Kasumi-1 (cell line): ENCODE measurements at places on chromosomes 12 and 14.

- DNase-seq, result no peak
Observed at GRCh38 chr12:92452763-92453162, 250.0 kb upstream of the PLEKHG7 start.

DNA sequence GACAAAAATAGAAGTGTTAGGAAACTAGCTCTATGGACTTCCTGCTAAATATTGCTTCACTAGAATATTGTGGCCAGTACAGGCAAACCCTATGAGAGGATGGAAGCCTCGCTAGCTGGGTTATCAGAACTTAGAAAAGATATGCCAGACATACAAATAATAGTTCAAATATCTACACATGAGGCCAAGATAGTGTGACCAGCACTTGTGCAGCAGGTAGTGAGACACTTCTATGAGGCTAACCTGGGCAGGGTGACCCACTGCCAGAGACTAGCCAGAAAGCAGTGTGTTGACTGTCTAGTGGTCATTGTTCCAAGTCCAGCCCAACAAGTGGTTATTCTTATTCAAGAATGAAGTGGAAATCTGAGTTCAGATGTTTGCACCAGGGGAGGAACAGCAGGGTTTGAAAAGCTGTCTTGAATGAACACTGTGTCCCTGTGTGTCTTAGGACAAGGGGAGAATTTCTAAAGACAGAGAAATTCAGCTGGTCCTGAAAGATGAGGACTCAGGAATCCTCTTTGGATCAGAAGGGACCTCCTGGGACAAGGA lies 16.3 kb downstream of the TSPAN8 start:
- DNase-seq, result no peak

GRCh38 chr14:24081739-24082211 lies 10.4 kb downstream of the CPNE6 start:
- no peak for DNase-seq

DNA sequence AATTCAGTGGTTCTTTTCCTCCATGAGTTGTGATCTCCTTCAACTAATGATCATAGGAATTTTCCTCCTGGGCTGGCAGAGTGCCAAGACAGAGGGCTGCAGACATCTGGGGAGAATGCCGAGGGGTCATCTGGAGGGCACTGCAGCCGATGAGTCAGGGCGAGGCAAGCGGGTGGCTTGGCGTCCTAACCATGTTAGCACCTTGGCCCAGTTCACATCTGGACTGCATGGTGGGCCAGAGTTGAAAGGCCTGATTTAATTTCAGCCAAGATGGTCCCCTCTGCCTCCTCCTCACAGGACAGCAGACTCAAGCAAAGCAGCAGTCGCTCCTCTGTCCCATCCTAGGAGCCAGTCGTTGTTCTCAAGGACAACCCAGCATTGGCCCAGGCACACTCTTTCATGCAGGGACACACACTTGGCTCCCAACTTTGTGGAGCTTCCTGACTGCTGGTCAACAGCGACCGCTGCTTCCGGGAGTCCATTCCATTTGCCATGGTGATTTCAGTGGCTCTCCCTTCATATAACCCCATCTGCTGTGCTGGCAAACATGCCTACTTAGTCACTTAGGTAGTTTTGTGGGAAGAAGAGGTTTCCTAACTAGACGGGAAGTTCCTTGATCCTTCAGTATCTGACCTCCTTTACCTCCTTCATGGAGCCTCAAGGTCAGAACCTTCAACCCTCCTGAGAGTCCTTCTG lies 161.8 kb downstream of the TTC8 start:
- DNase-seq, result no peak

DNA sequence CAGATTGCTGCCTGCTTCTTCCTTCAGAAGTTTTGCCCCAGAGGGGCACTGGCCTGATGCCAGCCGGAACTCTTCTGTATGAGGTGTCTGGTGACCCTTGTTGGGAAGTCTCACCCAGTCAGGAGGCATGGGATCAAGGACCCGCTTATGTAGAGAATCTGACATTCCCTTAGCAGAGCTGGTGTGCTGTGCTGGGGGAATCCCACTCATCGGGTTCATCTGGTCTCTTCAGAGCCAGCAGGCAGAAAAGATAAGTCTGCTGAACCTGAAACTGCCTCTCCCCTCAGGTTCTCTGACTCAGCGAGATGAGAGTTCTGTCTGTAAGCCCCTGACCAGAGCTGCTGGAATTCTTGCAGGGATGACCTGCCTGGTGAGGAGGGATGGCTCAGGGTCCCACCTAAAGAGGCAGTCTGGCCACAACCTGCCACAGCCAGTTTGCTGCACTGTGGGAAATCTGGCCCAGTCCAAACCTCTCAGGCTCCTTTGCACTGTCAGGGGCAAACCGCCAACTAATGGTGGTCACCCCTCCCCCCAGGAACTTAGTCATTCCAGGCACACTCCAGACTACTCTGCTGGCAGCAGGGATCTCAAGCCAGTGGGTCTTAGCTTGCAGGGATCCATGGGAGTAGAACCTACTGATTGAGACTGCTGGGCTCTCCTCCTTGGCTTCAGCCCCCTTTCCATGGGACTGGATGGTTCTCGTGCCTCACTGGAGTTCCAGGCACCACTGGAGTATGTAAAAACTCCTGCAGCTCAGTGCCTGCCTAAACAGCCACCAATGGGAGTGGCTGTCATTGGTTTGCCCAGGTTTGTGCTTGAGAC lies 4.1 kb downstream of the CLEC2D start:
- DNase-seq, result no peak

GRCh38 chr14:87097015-87097414 lies 896.0 kb downstream of the GALC start:
- no peak for DNase-seq

DNA sequence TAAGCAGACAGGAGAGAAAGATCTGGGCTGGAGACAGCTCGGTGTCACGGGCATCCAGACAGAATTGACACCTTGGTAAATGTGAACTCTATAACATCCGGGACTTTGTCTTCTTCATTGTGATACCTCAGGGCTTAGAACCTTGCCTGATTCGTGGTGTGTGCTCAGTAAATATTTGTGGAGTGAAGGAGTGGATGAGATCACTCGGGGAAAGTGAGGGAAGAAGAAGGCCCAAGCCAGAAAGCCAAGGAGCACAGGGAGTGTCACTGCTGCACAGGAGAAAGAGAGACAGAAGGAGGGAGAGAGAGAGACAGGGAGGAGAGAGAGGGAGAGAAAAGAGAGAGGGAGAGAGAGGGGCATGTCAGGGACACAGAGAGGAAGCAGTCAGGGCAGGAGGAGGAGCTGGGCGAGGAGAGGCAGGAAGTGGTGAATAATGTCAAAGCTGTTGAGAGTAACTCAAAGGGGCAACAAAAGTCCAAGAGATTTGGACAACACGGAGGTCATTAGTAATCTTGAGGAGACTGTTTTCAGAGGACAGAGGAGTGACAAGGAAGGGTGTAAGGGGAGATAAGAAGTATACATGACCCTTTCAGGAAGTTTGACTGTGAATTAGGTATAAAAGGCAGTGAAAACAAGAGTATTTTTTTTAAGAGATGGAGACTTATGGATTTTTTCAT lies 141.6 kb upstream of the MAX start:
- DNase-seq, result peak; percentile 22
